HEK293T (cell line): ENCODE measurements at places on chromosomes 7 and 10.

- peak; percentile 67 for DNase-seq
These were observed 68.9 kb downstream of the DYNC1I1 start for GRCh38 chr7:95840953-95841950.

DNA sequence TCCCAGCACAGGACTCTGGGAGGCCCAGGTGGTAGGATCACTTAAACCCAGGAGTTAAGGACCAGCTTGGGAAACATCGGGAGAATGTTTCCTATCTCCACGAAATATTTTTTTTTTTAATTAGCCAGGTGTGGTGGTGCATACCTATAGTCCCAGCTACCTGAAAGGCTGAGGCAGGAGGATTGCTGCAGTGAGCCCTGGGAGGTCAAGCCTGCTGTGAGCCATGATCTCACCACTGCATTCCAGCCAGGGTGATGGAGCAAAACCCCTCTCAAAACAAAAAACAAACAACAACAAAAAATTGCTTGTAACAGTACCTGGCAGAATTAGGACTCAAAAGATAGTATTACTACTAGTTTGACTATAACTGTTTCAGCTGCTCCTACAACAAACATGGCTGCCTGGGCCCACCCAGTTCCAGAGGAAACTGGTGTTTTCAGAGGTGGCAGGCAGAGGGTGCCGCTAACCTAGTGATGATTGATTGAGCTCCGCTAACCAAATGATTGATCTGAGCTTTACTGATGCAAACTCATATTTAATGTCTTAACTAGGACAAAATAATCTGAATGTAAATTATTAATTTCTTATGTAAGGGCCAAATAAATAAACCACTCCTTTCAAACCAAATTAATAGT lies 57.0 kb downstream of the AP3M1 start:
- DNase-seq, result no peak

DNA sequence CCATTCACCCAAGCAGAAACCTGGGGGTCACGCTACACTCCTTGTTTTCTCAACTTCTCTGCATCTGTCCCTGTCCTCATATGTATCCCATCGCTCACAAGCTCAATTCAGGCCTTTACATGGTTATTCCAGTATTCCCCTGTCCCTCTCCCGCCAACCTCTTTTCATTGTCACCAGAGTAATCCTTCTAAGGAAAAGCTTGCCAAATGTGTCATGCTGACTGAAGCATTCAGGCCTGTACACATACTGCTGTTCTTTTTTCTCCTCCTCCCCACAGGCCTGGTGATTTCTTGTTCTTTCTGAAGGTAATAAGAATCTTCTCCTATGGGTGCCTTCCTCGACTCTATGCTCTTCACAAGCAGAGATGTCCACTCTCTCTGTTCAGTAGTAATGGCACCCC lies 282.2 kb downstream of the PHTF2 start:
- DNase-seq, result no peak

GRCh38 chr7:1825897-1826741 lies 156.0 kb downstream of the ELFN1 start:
- no peak for DNase-seq

DNA sequence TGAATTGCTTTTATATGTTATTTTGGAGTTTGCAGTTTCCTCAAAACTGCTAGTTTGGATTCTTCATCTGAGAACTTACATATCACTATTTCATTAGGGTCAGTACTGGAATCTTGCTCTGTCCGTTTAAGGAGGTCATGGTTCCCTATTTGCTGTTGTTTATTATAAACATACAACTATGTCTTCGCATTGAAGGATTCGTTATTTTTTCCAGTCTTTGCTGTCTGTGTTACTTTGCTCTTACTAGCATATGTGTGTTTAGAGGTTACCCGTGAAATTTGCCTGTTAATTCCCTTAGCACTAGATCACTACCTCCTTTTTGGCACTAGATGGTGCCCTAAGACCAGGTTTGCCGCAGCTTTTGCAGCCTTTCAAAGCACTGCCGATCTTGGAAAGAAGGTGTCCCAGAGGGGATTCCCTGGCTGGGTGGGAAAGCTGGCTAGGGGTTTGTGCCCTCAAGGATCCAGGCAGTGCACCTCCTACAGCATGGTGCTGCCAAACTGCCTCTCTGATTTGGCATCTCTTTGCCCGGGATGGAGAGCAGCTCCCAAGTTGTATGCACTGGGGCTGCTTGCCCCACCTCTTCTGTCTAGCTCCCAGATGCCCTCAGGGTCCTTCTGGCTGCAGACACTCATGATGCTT lies 103.1 kb upstream of the APBB1IP start:
- peak; percentile 70 for DNase-seq

GRCh38 chr7:150405584-150406311 lies 26.6 kb downstream of the ZNF775 start:
- DNase-seq, result no peak

DNA sequence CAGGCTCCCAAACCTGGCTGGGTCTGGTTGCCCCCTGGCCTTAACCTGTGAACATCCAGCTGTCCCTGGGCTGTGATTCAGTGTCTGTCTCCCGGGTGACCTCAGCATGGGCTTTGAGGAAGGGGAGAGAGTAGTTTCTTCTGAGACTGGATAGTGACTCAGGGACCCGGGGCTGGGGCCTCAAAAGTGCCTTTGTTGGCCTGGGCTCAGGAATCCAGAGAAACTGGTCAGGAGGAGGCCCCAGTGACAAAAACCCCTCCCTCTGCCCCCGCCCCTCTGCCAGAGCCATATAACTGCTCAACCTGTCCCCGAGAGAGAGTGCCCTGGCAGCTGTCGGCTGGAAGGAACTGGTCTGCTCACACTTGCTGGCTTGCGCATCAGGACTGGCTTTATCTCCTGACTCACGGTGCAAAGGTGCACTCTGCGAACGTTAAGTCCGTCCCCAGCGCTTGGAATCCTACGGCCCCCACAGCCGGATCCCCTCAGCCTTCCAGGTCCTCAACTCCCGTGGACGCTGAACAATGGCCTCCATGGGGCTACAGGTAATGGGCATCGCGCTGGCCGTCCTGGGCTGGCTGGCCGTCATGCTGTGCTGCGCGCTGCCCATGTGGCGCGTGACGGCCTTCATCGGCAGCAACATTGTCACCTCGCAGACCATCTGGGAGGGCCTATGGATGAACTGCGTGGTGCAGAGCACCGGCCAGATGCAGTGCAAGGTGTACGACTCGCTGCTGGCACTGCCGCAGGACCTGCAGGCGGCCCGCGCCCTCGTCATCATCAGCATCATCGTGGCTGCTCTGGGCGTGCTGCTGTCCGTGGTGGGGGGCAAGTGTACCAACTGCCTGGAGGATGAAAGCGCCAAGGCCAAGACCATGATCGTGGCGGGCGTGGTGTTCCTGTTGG lies at the start of gene CLDN4:
CLDN4 (plus strand) TSS at position 316 of the 903 bp plus-strand sequence; CDS start at position 522, 206 bp downstream.
- no peak for DNase-seq

- DNase-seq, result peak; percentile 82
These were observed at the start of gene PAX2 for GRCh38 chr10:100744987-100745881. Gene PAX2, plus strand, starts transcription at chr10:100745582. Its CDS starts 679 bp downstream, at chr10:100746261.

DNA sequence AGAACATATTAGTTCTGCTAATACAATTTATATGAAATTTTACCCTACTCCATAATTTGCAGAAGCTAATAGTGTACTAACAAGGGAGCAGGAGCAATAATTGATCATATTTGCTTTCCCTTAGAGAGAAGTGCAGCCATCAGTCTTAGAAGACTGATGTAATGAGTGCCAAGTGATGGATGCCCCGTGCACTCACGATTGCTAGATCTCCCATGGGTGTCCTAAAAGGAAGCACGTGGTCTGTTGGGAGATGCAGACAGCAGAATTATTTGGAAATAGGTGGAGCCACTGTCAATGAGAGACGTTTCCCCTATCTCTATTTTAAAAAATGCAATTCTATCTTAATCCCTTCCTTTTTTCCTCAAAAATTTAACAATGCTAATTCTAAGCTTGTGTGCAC lies 772.2 kb upstream of the C7orf33 start:
- DNase-seq, result no peak

GRCh38 chr7:85164376-85164775 lies 22.5 kb downstream of the SEMA3D start:
- DNase-seq, result no peak
